HTR-8/SVneo (cell line): ENCODE measurements at places on chromosomes 12 and 14.

DNA sequence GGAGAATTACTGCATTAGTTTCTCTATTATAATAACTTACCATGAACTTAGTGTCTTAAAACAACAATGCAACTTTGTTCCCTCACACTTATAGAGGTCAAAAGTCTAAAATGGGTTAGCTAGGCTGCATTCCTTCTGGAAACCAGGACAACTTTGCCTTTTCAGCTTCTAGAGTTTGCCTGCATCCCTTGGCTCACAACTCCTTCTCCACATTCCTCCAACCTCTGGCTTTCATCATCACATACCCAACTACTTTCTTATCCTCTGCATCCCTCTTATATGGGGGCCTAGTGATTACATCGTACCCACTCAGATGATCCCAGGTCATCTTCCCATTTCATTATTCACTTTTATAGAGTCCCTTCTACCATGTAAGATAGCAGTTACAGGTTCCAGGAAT, 251.1 kb downstream of the C12orf50 start:
- DNase-seq, result no peak

DNA sequence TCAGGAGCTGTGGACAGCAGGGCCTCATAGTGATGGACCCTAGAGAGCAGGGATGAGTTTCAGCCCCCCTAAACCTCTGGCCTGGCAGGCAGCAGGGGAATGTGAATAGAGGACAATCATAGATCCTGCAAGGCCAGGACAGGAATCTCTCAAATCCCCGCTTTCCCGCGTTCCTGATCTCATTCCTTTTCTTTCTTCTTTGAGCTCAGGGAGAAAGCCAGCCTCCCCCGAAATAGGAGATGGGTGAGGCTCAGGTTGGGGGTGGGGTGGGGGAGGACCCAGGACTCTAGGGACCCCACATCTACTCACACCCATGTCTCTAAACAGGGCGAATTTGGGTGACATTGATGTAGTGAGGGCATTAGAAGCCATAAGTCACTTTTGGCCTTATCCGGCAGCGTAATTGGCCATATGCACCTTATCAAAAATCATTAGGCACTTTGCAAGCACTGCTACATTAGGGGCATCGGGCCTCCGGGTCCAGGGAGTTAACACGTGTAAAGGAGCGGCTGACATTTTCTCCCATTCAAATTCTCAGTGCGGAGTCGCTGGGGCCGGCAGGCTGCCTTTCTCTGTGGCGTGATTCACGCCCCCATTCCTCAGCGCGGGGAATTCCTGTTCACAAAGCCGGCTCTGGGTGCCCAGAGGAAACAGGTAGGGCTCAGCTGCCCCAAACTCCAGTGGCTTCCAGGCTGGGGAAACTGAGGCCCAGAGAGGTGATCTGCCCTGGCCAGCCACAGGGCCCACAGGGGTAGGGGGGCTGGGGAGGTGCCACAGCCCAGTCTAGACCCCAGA, 1.5 kb downstream of the LHX5 start:
- no peak for DNase-seq

DNA sequence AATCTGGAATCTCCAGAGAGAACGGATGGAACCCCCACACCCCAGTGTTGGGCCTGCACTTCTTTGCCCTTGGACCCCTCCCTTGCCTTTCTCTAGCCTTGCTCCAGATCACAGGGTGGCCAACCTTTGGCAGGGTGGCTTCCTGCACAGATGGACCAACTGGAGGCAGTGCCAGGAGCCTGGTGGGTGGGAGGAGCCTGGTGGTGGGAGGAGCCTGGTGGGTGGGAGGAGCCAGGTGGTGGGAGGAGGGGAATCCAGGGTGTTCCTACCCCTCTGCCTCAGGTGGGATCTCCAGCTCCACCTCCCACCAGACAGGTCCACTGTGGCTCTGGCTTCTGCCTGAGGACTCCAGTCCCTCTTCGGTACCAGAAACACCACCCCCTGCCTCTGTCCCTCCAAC, 15.0 kb upstream of the ORAI1 start:
- DNase-seq, result no peak

DNA sequence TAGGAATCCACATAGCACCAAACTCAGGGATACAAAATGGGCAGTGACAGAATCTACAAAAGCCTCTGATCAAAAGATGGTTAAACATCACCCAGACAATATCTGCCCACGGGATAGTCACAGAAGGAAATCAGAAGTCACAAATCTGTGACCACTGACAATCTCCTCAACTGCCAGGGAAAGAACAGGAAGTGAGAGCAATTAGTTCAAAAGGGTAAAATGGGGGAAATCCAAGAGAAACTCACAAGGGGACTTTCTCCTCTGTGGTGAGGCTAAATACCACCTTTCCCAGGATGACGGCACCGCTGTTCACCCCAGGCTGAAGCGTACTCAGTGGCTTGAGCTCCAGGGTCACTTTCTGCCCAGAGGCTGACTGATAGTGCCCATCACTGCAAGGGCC, 10.7 kb downstream of the TTC5 start:
- DNase-seq, result no peak

DNA sequence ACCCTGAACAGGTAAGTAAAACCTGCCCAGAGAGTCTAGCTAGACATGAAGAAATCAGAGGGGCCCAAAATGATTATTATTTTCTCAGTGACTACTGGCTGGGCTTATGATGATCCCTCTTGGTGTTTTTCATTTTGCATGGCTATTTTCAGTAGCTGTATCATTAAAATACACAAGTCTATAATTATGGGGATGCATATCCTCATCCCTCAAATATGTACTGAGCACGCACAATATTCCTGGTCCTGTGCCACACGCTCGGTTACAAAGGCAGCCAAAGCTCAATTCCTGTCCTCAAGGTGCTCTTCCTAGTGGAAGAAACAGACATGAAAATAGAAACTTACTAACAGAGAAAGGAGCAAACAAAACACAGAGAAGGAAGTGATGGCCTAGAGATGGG, 180.0 kb downstream of the DAD1 start:
- DNase-seq, result no peak

GRCh38 chr12:53279888-53280498, 11.9 kb downstream of the ESPL1 start:
- no peak for DNase-seq

GRCh38 chr12:130973109-130973508, 19.4 kb downstream of the ADGRD1 start:
- DNase-seq, result no peak

DNA sequence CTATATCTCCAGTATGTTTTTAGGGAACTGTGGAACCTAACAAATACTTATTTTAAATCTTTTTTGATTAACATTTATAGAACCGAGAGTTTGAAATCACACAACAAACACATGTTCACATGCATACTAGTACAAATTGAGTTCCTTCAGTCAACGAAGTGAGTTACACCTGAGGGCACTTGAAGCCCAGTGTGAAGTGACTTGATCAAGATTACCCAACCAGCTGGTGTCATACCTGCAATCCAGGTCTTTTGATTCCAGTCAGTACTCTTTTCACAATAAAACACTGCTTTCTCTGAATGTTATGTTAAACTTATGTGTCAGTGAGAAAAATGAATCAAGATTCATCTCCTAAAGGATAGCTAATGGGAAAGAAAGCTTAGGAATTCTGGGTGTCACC, 35.2 kb downstream of the VRK1 start:
- no peak for DNase-seq
